ENCODE measurements at places on chromosomes 4 and X. TPM values are rescaled to one million over a fixed set of nuclear protein-coding genes. Genes with fewer than 3 reads are reported as not detected.

GRCh38 chrX:17375367-17375636, 302 bp downstream of the NHS start:
- no peak for DNase-seq

GRCh38 chr4:124484008-124484407, 228.5 kb downstream of the ANKRD50 start:
- DNase-seq, result no peak

DNA sequence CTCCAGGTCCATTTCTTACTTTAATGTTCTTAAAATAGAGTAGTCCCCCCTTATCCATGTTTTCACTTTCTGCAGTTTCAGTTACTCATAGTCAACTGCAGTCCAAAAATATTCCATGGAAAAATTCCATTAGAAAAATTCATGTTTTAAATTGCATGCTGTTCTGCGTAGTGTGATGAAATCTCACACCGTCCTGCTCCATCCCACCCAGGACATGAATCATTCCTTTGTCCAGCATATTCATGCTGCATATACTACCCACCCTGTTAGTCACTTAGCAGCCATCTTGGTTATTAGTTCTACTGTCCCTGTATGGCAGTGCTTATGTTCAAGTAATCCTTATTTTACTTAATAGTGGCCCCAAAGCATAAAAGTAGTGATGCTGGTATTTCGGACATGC, 5.4 kb upstream of the PDLIM5 start:
- no peak for DNase-seq

DNA sequence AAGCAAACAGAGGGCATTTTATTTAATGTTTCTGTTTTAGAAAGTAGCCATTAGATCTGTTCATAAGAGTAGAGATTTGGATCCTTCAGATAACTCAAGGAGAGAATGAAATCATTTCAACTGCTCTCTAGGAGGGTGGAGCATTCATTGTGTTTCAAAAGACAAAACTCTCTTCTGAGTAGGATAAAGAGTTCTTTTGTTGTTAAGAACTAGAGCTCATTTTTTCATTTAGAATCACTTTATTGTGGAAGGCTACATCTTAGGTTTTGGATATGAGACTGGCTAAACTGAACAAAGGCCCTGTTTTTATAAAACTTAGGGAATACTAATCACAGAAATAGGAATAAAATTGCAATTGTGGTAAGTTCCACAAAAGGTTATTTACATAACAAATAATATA, 193.9 kb upstream of the PCDH10 start:
- DNase-seq, result no peak

GRCh38 chr4:82851885-82852750, 38.8 kb downstream of the SEC31A start:
- DNase-seq, result no peak

DNA sequence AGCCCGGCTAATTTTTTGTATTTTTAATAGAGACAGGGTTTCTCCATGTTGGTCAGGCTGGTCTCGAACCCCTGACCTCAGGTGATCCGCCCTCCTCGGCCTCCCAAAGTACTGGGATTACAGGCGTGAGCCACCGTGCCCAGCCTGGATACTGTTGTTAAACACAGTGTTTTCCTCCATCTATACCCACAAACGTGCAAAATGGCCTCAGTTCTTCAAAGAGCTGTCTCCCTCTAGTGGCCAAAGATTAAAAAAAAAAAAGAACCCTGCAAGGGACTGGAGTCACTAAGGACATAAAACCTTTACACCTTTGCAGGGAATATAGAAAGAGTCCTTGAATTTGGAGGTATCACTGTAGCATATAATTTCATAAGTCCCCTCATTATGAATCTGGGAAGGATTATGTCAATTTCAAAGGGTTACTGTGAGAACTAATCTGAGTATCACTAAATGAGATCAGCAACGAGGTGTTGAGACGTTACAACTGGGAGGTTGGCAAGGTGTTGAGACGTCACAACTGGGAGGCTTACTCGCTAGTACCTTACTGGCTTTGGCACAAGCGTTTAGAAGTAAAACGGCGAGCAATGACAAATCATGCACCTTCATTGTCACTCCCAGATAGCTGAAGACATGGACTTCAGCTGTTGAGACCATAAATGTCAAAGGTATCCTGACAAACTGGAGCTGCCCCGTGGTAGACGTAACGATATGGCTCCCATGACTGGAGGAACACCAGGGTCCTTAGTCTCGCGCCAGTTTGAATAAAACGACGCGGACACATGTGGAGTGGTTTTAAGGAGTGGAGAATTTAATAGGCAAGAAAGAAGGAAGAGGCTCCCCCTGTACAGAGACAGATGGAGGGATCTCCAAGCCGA, 33.4 kb upstream of the ENPP6 start:
- DNase-seq, result peak; percentile 47

- DNase-seq, result no peak
These were observed 52.9 kb downstream of the TRIM2 start for GRCh38 chr4:153257151-153257620.

GRCh38 chrX:6661736-6662135, 126.8 kb upstream of the VCX3A start:
- no peak for DNase-seq

- DNase-seq, result no peak
These were observed 52.2 kb downstream of the HTT-AS start for GRCh38 chr4:3022112-3022511.

GRCh38 chr4:155339588-155339987, 37.2 kb downstream of the MAP9 start:
- no peak for DNase-seq

DNA sequence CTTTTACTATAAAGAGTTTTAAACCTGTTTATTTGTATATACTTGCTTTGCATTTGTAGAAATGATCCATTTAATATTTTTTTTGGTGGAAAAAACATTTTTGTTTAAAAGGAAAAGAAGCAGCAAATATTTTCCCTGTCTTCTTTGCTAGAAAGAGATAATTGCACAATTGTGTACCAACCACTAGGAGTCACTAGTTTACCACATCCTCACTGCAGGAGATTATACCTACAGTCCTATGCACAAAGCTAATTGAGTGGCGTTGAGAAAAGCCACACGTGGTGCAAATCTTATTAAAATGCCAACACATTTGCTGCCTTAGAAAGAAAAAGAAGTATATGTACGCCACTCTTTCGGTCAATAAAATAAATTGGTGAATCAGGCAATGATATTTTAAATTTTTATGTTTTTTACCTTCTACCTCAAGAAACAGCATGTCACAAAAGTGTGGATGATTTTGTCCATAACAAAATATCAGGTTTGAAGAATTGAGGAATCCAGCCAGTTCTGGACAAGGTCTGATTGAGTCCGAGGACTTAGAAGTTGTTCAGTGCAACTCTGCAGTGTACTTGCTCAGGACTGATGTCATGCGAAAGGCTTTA, 102.9 kb downstream of the GRXCR1 start:
- no peak for DNase-seq

GRCh38 chrX:153372949-153373348, 28.2 kb downstream of the PNMA6E start:
- DNase-seq, result no peak

DNA sequence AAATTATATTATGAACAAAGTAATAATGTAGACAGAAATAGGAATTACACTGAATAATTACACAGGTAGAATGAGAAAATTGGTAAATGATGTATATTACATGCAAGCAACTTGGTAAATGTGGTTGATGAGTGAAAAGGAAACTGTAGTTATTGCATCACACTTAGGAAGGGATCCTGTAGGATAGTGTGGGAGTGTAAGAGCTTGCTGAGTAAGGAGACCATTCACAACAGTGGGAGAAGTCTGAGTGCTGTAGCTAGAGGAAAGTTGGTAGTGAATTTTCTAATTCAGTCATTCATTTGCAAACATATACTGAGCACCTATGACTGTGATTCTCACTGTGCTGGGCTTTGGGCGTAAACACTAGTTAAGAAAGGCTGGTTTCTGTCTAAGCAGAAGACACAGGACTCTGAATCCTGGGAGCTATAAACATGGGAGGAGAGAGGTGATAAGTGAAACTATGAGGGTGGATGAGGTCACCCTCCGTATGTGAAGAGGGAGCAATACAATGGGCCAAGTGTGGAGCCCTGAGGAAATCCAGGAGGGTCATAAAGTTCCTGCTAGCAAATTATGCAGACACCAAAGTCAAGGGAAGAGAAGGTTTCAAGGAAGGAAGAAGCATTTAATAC, 14.2 kb upstream of the CPE start:
- peak; percentile 90 for DNase-seq

- no peak for DNase-seq
These were observed 99.2 kb upstream of the RAB40AL start for GRCh38 chrX:102837847-102838246.

- no peak for DNase-seq
These were observed 42.5 kb upstream of the C1GALT1C1 start for GRCh38 chrX:120672389-120672788.

GRCh38 chr4:168353746-168354145, 35.2 kb upstream of the DDX60 start:
- DNase-seq, result no peak

DNA sequence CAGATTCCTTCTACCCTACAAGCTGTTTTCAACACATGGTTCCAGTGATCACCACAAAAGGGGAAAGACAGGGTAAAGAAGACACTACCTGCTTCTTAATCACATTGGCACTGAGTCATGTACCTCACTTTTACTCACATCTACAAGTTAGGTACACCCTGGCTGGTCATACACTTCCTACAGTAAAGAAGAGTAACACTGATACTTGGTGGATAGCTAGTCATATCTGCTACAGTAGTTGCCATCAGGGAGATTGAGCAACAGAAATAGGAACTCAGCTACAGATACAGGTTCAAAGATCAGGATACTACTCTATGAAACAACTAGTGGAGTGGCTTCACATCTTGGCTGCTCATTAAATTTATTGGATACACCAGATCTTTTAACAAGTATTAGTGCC, 105.4 kb upstream of the DIAPH2 start:
- no peak for DNase-seq

- DNase-seq, result no peak
These were observed 21.7 kb downstream of the DDIT4L start for GRCh38 chr4:100168521-100168920.

DNA sequence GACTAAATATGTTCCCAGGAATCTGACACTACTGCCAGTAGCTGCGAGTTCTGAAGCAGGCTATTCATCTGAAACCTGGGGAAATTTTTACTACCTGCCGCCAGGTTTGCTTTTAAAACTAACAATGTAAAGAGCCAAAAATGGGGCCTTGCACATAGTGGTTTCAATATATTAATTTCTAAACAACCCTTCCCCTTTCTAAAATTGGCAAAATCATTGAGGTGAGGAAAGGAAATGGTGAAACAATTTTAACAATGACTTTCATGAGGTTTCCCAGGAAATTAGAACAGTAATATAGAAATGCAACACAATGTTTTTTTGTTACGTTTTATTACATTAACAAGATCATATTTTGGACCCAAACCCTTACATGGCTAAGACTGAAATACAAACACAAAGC, 21.3 kb downstream of the FANCB start:
- no peak for DNase-seq

- DNase-seq, result no peak
These were observed 78.6 kb downstream of the NAP1L3 start for GRCh38 chrX:93594780-93595179.

DNA sequence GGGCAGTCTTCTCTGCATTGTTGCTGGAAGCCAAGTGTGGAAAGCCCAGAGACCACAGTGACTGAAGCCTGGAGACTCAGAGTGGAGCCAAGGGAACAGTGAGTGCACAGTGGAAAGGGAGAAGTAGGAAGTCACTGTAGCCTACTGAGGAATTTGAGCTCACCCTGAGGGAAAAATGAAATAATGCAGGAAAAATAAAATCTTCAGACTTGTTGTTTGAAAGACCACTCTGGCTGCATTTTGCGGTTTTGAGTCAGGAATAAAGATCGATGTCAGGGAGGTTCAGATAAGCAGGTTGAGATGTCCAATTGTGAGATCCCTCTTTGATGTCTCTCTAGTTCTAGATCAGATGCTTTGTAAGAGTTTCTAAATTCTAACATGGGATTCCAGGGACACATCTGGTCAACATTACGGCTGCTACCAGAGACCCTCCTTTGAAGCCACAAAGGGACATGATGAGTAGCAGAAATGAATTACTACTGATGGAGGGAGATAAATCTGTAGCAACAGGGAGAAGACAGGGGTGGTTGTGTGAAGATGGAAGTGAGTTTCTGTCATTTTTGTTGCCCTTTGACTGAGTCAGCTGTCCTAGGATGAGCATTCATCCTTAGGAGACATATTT, 8.4 kb downstream of the ADH4 start:
- no peak for DNase-seq

- no peak for DNase-seq
These were observed 38.2 kb downstream of the NHS start for GRCh38 chrX:17413228-17413627.

GRCh38 chrX:136261321-136261720, 10.1 kb upstream of the MAP7D3 start:
- DNase-seq, result no peak

DNA sequence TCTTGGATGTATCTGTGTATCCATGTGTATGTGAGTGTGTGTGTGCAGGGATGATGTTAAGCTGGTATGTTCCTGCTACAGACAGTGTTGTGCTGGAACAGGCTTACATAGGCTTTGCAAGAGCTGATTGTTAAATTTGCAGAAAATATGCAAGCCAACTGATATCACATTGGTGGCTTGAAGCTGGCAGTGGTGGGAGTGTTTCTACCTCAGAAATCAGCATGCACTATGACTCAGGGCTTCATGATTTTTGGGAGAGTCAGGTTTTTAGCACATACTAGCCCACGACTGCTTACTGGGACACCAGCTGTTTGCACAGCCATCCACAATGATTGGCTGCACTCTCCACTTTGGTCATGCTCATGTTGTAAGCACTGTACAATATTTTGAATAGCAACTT, 261.8 kb downstream of the DHX15 start:
- no peak for DNase-seq

DNA sequence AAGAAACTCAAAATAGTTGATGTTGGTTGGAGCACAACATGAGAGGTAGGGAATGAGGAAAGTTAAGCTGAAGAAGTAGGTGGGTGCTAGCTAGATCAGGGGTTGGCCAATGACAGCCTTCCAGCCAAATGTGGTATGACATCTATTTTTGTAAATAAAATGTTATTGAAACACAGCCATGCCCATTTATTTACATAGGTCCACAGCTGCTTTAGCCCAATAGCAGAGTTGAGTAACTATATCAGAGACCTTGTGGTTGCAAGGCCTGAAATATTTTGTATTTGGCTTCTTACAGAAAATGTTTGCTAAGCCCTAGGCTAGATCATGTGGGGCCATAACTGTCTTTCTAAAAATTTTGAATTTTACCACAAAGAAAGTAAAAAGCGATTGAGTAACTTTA, 234.9 kb upstream of the CTSO start:
- no peak for DNase-seq

- peak; percentile 25 for DNase-seq
These were observed 6.8 kb downstream of the RBM47 start for GRCh38 chr4:40622913-40623312.

The MAGEE1 gene
- polyA plus RNA-seq, result 2.3 TPM

The POLN gene
- polyA plus RNA-seq, result 2.3 TPM

The CENPI gene
- polyA plus RNA-seq, result 4.5 TPM

The SLC2A9 gene
- 28.7 TPM for polyA plus RNA-seq

The RPL36A gene
- 2,501 TPM for polyA plus RNA-seq

The NEUROG2 gene
- polyA plus RNA-seq, result not detected

The KIAA1210 gene
- polyA plus RNA-seq, result 0.03 TPM

The NLRP2B gene
- polyA plus RNA-seq, result 0.03 TPM

The NALF2 gene
- 0.76 TPM for polyA plus RNA-seq

The FAT4 gene
- polyA plus RNA-seq, result 7.7 TPM

The LRAT gene
- 1.6 TPM for polyA plus RNA-seq

The ODAPH gene
- polyA plus RNA-seq, result not detected

The DCAF12L2 gene
- 0.57 TPM for polyA plus RNA-seq

The CASK gene
- polyA plus RNA-seq, result 71.3 TPM

Measured in large intestine (tissue), 12 donors.